NCI-H187 treated with DMSO at 0.1 percent for 48 hours (cell line): ENCODE measurements at places on chromosomes 2 and 18.

DNA sequence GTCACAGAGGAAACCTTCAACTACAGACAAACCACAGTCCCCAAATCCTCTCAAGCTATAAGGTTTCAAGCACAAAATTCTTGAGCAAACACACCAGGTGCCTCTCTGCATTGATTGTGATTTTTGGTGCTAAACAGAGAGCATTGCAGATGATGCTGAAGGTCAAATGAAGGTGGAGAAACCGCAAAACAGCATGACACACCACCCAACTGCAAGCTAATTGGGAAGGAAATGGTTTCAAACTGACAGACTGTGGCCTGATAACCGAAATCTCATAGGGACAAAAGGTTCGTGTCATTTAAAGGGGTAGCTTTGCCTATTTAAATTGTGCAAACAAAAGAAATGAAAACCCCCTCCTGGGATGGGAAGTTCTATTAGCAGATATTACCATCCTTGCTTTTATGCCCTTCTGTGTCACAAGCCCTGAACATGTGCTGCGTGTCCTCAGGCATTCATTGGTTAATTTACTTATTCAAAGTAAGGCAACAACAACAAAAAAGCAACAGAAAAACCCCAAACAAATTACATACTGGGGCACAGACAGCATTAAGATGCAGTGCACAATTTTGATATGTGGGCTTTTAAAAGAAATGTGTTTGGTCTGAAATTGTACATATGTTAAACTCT, 154.9 kb downstream of the AQP4 start:
- no peak for DNase-seq

- no peak for DNase-seq
These were observed 2.4 kb upstream of the EVX2 start for GRCh38 chr2:176085861-176086771.

DNA sequence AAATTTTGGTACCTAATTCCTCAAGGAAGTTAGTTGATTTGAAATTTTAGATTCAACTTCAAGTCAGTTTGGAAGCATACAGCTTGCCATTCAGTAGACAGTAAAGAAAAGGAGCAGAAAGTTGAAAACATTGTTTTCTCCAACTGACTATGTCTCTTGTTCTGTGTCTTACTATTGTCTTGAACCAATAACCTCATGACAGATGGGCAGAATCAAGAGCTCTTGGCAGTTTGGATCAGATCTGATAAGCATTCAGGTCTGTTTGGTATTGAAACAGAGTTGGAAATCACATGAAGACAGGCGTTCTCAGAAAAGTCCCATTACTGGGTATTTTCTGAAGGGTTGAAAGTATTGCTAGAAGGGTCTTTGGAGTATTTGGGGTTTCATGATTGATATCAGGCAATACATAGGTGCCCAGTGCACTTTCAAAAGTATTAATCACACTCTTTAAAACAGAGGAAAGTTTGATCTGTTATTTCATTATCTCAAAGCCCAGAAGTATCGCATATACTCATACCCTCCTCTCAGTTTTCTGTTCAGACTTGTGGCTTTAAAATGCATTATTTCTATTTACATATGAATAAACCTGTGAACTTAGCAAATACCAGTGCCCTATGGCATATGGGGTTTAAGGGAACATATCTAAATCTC, 428.4 kb upstream of the ZEB2 start:
- no peak for DNase-seq

GRCh38 chr18:27724362-27724761, 452.6 kb downstream of the CDH2 start:
- DNase-seq, result no peak

GRCh38 chr2:240888130-240888889, 7.6 kb downstream of the MAB21L4 start:
- no peak for DNase-seq

- DNase-seq, result no peak
These were observed 7.7 kb downstream of the HOXD8 start for GRCh38 chr2:176137252-176137580.

- DNase-seq, result no peak
These were observed 28.9 kb downstream of the TOGARAM2 start for GRCh38 chr2:29009711-29010677.

DNA sequence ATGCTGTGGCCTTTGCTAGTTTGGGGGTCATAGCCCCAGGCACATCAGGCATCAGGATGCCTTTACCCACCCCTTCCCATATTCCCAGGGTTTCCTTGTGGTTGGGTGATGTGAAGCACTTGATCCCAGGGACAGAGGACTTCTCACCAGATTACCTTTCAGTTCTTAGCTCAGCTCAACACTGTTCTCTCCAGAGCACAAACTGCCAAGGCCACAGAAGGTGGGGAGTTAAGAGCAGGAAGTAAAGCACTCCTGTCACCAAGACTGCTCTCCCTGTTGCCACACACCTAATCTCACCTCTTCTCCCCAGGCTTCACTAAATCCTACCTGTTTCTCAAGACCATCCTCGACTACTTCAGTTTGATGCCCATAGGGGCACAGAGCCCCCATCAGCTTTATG, 25.9 kb downstream of the FHOD3 start:
- DNase-seq, result no peak

DNA sequence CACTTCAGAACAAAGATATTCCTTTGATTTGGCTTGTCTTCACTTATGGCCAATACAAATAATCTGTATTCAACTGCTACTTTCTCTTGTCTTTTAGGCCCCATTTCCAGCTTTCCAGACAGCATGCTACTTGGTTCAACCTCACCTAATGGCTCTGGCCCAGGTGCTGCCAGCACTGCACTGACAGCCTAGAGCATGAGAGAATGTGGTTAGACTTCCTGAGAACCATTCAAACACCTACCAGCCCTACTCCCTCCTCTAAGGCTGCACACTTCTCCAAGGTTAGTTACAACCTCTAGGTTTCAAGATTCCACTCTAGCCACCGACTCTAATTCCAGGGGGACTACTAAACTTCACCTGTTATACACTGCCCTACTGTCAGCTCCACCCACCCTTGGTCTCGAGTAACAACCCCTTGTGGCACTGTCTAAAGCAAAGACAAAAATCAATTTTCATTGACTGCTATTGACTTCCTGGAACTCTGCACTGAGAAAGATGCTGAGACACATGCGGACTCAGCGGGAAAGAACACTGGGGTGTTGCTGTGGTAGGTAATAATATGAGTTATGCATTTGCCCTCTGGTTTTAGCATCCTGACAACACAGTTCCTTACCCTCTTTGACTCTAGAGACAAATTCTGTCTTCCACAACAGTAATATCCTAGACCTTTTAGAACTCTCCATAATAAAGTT, 38.2 kb downstream of the PLEKHM3 start:
- DNase-seq, result no peak

DNA sequence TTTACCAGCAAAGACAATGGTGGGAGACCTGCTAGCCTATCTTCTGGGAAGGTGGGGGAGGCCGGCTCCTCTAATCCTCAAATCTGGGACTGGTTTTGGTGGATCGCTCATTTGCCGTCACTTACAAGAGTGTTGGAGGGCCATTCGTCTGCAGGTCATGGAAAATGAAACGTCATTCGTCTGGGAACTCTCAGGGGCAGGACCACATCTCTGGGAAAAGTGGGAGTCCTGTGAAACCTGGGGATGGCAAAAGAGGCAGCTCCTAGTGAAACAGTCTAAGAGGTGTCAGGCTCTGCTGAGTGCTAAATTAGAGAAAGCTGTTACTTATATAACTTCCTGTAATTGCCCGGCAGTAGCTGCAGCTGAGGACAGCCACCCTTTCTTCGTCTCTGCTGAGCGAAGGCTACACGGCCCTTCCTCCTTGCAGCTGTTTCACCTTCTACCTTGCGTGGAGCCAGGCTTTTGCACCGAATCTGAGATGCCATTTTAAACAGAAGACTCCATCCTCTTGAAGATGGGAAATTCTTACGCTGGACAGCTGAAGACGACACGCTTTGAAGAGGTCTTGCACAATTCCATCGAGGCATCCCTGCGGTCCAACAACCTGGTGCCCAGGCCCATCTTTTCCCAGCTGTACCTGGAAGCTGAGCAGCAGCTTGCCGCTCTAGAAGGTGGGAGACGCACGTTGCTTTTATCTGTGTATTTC, 22.4 kb downstream of the GREB1 start:
- DNase-seq, result no peak
